ENCODE measurements at places on chromosomes 12 and 14. TPM values are rescaled to one million over a fixed set of nuclear protein-coding genes. Genes with fewer than 3 reads are reported as not detected.

NFE2 gene
- polyA plus RNA-seq: 0.08 TPM

KRT73 gene
- polyA plus RNA-seq: not detected

FAM186B gene
- 0.09 TPM for polyA plus RNA-seq

LMNTD1 gene
- not detected for polyA plus RNA-seq
